Stimulated activated CD8-positive, alpha-beta memory T cell treated with anti-CD3 and anti-CD28 coated beads, Interleukin-15, amount 100 ng/mL, for 4 hours (primary cell): ENCODE measurements at places on chromosomes 6 and 20.

- no peak for DNase-seq
These were observed 192.9 kb downstream of the SYNDIG1 start for GRCh38 chr20:24662322-24662721.

DNA sequence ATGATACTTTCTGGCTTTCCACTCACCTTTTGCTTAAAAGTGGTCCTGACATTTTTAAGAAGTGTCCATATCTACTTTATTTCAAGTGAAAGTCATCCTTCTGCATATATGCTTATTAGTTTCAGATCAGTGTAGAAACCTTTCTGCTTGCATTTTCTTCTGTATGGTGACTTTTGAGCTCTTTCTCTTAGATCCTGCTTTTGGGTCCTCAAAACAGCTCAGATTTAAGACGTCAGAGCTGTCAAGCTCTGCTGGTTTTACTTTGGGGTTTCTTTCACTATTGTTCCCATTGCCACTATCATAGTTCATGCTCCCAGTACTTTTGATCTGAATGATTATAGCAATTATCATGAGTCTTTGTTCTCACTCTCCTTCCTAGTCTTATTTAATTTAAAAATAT, 41.7 kb downstream of the BCKDHB start:
- DNase-seq, result no peak

GRCh38 chr6:106792536-106793236, 163.3 kb downstream of the QRSL1 start:
- no peak for DNase-seq

DNA sequence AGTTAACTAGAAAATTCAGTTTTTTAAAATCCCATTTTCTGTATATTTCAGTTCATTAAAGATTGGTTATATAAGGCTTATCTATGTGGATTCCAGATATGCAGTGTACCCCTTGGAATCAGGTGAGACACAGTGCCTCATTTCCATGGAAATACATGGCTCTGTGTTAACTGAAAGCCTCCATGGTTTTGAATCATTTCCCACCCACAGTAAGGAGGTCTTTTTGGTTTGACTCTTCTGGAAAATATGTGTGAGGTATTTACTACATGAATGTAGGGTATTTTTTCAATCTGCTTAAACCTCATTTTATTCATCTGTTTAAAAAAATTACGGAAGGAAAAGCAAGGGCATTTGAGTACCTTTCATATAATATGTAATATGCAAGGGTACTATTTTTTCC, 25.5 kb downstream of the RNF144B start:
- no peak for DNase-seq

DNA sequence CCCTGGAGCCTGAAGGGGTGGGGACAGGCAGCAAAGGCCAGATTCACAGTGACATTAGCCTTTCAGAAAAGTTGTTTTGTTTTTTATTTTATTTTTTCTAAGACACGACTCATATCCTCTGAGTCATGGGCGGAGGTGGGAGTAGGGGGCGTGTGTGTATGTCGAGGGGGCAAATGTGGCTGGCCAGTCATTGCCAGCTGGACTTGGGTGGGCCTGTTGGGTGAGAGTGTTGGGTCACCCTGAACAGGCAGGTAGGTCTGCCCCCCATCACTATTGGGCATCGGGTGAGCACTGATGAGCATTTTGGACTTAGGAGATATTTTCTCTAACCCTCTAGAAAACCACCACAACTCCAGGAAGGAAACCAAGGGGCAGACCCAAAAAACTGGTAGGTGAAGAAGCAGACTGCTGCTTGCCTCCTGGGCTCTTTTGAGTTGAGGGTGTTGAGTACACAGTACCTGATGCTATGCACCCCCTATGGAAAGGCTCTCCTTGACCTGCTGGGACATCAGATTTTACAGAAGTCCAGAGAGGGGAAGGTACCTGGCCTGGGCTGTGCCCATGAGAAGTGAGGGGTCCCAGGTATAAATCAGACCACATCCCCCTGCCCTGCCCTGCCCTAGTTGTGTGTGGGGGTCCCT, 5.6 kb downstream of the SMIM29 start:
- no peak for DNase-seq

DNA sequence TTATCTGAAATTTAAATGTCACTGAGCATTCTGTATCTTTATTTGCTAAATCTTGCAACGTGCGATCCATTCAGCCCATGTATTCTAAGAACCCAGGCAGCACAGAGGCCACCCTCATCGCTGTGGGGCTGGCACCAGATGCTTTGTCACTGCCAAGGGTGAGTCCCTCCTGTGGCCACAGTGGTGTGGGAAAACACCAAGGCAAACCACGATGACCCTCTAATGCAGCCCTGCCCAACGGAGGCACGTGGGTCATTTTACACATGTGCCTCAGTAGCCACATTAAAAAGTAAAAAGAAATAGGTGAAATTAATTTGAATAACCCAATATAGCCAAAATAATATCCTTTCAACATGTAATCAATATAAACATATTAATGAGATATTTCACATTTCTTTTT, 221.7 kb downstream of the UNC5CL start:
- no peak for DNase-seq

GRCh38 chr6:166466178-166467122, 83.7 kb upstream of the MPC1 start:
- DNase-seq, result no peak
